ENCODE measurements at places on chromosomes 6 and 20.
A peak's percentile ranks its signal among the peaks of the same experiment; 100 is the strongest.

DNA sequence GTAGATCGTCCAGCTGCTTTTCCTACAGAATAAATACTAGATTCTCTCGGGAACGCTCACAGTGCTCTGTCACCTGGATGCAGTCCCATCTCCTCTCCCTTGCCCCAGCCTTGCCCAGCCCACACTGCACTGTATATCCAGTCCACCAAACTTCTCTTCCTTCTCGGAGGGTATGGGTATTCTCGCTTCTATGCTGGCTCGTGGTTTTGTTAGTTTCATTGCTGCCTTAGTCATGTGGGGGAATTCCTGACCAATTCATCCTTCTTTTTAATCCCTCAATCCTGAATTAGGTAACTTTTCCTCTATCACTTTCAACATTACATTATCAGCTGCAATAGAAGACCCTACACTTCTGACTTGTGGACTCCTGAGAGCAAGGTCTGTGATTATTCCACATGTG lies 252.4 kb downstream of the GMDS start:
- DNase-seq: no peak

DNA sequence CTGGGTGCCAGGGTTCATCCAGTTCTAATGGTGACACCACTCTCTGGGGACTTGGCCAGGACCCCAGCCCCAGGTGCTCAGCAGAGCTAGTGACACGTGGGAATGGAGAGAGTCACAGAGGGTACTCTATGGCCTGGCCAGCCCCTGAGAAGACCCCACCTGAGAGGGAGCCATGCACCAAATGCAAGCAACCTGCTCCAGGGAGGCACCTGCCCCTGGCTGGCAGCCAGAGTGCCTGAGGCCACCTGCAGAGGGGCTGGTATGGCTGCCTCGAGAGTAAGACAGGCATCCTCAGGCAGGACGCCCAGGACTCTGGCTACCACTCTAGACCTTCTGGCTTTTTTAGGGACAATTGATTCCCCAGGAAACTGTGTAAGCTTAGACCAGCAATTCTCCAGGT lies 38.6 kb upstream of the CST7 start:
- no peak for DNase-seq

DNA sequence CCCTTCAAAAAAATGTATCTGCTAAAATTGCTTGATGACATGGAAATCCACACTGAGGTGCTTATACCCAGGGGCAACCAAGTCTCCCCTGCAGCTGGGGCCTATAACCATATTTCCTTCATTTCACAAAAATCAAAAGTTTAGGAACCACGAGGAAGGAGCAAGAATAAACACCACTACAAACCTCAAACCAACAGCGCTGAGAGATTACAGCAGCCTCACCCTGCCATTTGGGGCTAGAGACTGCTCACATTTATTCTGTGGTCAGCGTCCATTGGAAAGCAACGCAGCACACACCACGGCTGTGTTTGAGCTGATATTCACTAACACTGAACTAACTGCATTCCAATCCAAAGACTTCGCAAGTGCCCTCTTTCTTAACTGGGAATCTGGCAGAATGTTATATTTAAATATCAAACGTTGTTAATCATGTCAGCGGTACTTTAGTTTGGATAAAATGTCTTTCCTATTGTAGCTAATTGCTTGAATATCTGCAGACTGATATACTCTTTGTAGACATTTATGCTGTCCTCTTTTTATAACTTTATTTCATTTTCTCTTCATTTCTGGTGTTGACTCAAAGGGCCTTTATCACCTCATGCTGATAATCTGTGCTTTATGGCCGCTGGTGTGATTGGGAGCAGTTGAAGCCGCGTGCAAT lies 94.6 kb downstream of the FOXA2 start:
- DNase-seq: no peak

- DNase-seq: no peak
Observed at GRCh38 chr20:6665161-6665560, 102.3 kb upstream of the BMP2 start.

DNA sequence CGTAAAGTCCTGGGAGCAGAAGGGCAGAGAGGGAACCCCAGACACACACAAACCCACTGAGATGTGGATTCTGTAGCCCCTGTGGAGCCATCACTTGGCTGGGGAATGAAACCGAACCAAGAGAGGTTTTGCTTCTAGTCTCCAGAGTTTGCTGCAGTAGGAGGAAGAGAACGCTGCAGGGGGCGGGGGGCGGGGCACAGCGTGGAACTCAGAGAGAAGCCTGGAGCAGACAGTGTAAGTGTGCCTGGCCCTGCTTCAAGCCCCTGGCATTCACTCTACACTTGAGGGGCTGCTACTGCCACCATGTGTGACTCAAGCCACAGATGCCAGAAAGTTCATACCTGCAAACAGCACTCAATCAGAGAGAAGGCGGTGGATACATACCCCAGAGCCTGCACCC lies 18.9 kb downstream of the GABRR1 start:
- DNase-seq: no peak

DNA sequence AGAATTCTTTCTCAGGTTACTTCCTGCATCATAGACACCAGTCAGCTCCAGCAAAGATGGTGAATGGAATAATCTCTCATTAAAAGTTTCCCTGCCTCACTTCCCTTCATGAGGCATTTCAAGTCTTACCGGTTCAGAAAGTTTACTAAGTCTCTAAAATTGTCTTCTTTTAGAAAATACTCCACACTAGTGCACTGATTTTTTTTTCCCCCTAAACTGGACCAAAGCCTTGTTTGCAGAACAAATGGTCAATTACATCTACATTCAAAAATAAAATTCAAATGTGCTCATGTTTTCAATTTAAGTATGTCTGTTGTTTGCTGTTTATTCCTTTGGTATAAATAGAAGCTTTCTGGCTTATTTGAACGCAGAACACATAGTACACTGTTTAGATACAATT lies 111.2 kb downstream of the GMPR start:
- DNase-seq: no peak

GRCh38 chr20:19540392-19540791 lies 217.7 kb upstream of the RIN2 start:
- no peak for DNase-seq

DNA sequence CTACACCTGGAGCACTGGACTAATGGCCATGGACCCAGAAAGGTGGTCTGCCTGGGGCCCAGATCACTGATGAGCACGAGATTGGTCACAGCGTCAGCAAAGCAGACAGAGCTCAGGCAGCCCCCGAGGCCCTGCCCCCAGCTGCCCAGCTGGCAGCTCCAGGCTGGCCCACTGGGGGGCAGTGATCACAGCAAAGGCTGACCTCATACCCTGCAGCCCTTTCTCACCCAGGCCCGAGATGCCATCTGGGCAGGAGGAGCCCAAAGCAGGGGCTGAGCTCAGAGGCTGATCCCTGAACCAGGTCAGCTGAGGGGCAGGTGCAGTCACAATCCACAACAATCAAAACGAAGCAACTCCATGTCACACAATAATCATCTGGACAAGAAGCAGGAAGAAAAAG lies 4.1 kb downstream of the MAP1LC3A start:
- peak; percentile 37 for DNase-seq

GRCh38 chr6:89640804-89641203 lies 2.3 kb upstream of the LYRM2 start:
- DNase-seq: no peak

DNA sequence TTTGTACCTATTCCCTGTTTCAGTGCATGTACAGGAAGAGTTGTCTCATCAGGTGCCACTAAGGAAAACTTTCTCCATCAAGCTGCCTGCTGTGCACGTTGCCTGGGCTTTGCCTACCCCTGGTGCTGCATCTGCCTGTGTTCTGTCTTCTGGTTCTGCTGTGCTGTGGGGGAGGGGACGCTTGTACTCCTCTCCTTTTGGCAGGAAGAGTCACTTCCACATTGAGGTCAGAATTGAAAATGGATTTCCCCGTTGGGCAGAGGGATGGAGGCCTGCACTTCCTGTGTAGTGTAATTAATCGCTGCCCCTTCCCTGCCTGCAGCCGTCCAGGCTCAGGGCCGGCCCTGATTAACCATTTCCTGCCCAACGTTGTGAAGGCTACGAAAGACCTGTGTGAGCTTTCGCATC lies 153.3 kb downstream of the SCML4 start:
- peak; percentile 69 for DNase-seq

DNA sequence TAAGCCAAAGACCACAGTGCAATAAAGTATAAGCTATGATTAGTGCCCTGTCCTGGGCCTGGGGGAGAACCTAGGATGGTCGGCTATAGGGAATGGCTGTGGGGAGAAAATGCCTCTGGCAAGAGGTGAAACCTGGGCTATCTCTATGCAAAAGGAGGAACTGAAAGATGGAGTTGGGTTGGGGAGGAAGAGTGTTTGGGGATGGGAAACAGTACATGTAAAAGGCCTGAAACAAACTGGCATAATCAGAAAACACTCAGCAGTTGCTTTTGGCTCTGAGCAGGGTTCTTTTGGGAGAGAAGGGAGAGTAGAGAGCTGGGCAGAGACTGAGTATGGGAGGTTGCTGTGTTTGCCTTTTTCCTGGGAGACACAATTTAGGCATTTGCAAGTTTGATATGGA lies 31.9 kb upstream of the FUCA2 start:
- DNase-seq: no peak

DNA sequence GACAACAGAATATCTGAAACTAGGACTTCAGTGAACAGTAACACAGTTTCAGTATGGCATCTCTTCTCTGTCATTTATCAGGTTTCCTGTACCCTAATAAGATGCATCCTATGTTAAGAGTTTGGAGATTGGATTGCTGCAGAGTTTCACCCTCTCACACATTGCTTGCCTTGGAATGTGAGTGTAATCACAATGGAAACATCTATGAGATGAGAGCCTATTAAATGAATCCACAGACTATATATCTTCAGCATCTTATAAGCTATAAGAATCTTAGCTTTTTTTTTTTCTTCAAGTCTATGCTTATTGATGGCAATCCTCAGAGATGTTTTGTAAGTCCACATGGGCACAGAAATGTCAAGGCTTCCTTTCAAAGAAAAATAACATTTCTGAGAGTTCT lies 292.5 kb downstream of the PRKN start:
- DNase-seq: no peak

GRCh38 chr6:168216751-168217191 lies 102.8 kb downstream of the DACT2 start:
- no peak for DNase-seq

- DNase-seq: no peak
Observed at GRCh38 chr6:84582997-84583396, 181.4 kb downstream of the TBX18 start.

DNA sequence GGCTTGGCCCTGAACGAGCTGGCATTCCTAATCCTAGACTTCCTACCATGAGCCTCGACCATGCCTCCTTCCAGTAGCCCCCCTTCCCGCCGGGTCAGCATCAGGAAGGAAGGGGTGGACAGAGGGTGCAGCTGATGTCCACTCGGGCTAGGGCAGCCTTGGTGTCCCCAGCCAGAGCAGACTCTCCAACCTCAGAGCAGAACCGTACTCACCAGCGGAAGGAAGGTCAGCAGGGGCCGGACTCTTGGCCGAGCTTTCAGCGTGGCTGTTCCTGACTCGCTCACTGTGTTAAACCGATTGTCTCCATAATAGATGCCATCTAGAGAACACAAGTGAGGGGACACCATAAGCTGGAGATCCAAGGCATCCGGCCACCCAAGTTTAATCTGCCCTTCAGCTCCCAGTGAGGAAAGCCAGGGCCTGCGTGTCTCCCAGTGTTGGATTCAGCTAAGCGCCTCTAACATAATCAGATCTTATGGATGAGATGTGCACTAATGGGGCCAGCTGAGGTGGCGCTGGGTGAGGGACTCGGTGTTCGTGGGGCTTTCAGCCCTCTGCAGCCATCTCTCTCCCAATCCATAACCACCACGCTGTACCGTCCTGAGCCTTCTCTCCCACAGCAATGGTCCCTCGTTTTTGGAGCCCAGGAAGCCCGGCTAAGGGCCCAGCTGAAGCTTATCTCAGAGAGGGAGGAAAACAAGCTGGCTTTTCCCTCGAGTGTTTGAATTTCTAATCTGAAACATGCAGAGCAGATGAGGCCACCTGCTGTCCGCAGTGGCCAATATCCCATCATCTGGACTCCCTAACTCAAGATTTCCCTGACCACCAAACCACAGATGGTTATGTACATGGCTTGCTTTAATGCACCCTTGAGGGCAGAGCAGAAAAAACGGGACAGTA lies 13.7 kb downstream of the C6orf132 start:
- peak; percentile 70 for DNase-seq

DNA sequence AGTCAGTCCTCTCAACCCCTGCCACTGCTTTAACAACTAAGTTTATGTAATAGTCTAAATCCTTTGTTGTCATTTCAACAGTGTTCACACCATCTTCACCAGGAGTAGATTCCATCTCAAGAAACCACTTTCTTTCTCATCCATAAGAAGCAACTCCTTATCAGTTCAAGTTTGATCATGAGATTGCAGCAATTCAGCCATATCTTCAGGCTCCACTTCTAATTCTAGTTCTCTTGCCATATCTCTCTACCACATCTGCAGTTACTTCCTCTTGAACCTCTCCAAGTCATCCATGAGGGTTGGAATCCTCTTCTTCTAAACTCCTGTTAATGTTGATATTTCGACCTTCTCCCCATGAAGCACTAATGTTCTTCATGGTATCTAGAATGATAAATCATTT lies 57.9 kb upstream of the FOXO3 start:
- DNase-seq: no peak

GRCh38 chr6:146542881-146543210 lies 787 bp upstream of the RAB32 start:
- DNase-seq: no peak

- no peak for DNase-seq
Observed at GRCh38 chr6:149484733-149485700, at the start of gene ZC3H12D. Gene ZC3H12D (minus strand): TSS chr6:149485014. CDS start chr6:149474543, 10,471 bp downstream.

GRCh38 chr20:58145506-58146080 lies 82.9 kb downstream of the ANKRD60 start:
- DNase-seq: no peak

- DNase-seq: no peak
Observed at GRCh38 chr20:56752274-56752673, 123.2 kb downstream of the TFAP2C start.

DNA sequence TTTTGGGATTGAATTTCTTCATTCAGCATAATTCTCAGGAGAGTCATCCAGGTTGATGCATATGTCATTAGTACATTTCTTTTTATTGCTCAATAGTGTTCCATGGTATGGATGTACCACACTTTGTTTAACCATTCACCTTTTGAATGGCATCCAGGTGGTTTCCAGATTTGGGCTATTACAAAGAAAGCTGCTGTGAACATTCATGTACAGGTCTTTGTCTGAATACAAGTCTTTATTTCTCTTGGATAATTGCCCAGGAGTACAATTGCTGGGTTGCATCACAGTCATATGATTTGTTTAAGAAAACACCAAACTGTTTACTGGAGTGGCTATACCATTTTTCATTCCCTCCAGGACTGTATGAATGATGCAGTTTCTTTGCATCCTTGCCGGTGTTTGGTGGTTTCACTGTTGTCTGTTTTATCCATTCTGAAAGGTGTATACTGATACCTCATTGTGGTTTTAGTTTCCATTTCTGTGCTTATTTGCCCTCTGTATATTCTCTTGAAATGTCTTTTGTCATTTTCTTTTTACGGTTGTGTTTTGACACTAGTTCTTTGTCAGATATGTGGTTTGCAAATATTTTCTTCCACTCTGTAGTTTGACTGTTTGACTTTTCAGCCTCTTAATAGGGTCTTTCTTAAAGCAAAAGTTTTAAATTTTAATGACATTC lies 8.8 kb downstream of the CDKAL1 start:
- no peak for DNase-seq

GRCh38 chr20:5214826-5215225 lies 88.0 kb downstream of the CDS2 start:
- DNase-seq: no peak

- no peak for DNase-seq
Observed at GRCh38 chr6:20202699-20203302, 9.5 kb downstream of the MBOAT1 start.

GRCh38 chr6:162442687-162443086 lies 284.9 kb downstream of the PRKN start:
- DNase-seq: peak; percentile 60
